Stimulated activated CD4-positive, alpha-beta T cell treated with anti-CD3 and anti-CD28 coated beads, Interleukin-4, amount 100 ng/mL, for 1 hour (primary cell): ENCODE measurements at places on chromosomes 5 and 9.

- no peak for DNase-seq
Observed at GRCh38 chr9:10910779-10911178, 298.0 kb upstream of the PTPRD start.

DNA sequence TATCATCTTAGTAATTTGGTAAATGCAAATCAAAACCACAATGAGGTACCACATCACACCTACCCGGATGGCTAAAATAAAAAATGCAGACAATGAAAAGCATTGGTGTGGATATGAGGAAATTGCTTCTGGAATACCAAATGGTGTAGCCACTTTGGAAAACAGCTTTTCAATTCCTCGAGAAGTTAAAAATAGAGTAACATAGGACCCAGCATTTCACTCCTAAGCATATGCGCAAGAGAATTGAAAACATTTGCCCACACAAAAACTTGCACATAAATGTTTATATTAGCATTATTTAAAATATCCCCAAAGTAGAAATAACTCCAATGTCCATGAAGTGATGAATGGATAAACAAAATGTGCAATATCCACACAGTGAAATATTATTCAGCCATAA, 608.7 kb downstream of the ISL1 start:
- no peak for DNase-seq

- no peak for DNase-seq
Observed at GRCh38 chr9:95105519-95106287, 211.8 kb downstream of the FANCC start.

DNA sequence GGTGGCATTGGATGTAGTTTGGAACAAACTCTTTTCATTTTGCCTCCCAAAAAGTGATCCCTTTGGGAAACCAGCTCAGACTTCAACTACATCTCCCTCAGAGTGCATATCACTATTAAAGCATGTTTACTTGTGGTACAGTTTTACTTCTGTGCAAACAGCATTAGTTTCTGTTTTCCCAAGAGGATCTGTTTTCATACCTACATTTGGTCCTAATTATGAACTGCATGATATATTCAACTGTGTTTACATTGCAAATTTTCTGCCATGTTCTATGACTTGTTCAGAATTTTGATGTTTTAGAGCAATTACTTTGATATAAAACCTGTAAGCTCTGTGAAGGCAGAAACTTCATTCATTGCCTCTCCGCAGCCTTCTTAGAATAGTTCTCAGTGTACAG, 681.5 kb upstream of the ACO1 start:
- no peak for DNase-seq

DNA sequence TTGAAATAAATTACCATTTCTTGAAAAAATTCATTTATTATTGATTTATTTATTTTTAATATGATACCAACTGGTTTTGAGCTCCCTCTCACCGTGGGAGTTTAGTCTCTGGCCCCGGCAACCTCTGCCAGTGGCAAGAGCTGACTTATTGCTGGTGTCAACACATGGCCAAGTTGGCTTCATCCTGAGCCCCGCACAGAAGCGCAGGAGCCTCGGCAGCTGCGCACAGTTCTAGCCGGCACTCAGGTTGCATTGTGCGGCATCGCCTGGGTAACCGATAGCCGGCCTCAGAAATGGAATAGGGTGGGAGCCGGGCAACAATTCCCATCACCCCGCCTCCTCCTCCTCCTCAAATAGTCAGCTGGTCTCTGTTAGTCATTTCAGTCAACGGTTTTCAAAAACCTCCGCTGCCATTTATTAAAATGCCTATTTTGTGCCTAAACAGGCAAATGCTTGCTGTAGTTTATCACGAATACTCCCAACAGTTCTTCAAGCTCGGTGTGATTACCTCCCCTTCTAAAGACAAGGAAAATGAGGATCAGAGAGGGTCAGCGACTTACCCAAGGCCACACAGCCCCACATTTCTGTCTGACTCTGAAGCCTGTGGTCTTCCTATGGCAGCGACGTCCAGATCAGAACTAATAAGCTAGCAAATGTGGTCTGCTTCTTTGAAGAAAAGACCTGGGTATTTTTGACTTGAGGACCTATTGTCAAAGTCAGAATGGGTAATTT, 15.7 kb upstream of the MSX2 start:
- DNase-seq: no peak

DNA sequence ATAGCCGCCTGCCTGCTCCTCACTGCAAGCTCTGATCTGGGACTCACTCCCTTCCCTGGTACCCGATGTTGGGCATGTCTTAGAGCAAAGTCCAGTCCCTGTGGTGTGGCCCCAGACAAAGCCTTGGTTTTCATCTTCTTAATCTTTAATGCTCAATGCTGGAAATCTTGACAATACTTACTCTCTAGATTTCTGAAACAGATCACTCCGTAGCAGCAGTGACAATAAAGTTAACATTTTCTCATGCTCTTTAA, 260.2 kb upstream of the IRX2 start:
- no peak for DNase-seq

DNA sequence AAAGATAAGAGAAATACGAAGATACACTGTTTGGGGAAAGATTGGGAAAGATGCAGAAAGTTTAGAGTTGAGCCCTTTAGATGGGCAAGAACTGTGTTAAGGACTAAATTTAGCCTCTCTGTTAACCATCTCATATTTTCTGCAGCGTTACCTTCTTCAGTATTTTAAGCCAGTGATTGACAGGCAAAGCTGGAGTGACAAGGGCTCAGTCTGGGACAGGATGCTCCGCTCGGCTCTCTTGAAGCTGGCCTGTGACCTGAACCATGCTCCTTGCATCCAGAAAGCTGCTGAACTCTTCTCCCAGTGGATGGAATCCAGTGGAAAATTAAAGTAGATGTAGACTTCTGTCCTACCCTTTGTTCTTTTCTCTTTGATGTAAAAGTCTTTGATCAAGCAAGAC, 26.4 kb upstream of the LNPEP start:
- no peak for DNase-seq

DNA sequence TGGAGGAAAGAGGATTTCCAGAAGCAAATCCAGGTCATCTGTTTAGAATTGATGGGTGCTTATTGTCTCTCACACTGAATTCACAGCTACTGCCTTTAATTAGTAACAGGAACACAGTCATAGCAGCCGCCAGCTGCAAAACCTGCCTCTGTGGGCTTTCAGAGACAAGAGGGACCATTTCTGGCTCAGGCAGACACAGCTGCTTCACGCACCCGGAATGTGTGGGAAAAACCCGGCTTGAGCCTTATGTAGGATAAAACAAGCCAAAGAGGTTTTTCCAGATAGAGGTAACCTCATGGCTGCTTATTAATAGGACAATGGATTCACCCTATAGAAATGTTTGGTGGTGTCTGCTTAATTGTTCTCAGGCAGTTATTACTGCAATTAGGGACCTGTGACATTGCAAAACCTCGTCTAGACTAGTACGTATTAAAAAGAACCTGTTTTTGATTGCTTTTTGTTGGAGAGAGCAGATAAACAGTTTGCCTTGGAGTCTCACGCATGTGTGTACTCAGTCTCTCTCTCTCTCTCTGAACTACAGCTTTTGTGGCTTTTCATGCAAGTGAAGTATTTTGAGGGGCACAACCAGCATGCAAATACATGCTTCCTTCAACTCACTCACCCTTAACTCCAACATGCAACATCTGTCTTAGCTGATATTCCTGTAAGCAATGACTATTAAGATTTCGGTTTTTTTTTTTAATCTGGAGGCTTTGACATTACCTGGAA, 302.7 kb downstream of the PLK2 start:
- DNase-seq: no peak

- no peak for DNase-seq
Observed at GRCh38 chr9:36154331-36154952, 14.7 kb upstream of the CCIN start.

DNA sequence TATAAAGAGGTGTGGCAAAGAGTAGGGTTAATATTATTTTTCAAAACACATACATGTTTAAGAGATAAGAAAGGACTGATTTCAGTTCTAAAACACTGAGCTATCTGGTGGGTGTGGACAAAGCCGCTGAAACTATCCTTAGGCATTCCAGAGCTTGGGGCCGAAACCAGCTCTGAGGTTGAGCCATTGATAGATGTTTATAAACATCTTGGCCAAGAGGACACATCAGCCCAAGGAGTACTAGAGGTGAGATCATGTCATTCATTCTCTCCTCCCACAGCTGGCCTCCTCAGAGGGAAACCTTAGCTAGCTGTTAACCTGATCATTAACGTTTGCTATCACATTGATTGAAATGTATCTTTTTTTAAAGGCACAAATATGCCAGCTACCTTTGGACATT, 89.9 kb downstream of the NLN start:
- no peak for DNase-seq

DNA sequence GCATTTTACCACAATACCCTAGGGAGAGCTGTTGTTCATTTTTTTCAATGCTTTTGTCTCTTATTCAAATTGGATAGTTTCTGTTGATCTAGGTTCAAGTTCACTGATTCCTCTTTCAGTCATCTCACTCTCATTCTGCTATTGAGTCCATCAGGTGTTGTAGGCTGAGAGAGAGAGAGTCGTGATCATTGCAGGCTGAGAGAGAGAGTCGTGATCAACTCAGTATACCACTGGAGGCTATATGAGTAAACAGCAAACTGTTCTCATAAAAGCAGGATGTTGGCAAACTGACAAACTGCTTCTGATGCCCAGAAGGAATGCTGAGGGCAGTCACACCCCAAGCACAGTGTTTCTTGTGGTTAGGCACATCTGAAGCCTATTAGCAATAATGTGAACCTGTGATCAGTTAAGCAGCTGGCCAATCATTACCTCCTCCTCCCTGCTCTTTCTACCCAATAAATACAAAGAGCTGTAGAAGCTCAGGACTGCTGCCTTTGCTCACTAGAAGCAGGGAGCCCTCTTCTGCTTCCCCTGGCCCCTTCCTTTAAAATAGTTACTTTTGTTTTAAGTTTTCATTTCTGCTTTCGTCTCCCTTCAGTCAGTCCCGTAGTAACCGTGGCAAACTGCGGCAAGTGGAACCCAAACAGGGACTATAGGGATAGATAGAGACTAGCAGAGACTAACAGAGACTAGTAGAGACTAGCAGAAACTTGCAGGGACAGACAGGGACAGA, 476.1 kb upstream of the ACO1 start:
- no peak for DNase-seq

GRCh38 chr5:104494083-104494482, 931.5 kb upstream of the NUDT12 start:
- no peak for DNase-seq

- no peak for DNase-seq
Observed at GRCh38 chr5:32520972-32521371, 64.4 kb upstream of the SUB1 start.

- no peak for DNase-seq
Observed at GRCh38 chr5:104186100-104186499, 623.5 kb upstream of the NUDT12 start.

- DNase-seq: no peak
Observed at GRCh38 chr5:108529381-108529780, 147.5 kb upstream of the FBXL17 start.

- no peak for DNase-seq
Observed at GRCh38 chr5:161513942-161514341, 32.6 kb downstream of the GABRB2 start.

GRCh38 chr9:21528123-21528808, 46.2 kb upstream of the IFNE start:
- DNase-seq: no peak

DNA sequence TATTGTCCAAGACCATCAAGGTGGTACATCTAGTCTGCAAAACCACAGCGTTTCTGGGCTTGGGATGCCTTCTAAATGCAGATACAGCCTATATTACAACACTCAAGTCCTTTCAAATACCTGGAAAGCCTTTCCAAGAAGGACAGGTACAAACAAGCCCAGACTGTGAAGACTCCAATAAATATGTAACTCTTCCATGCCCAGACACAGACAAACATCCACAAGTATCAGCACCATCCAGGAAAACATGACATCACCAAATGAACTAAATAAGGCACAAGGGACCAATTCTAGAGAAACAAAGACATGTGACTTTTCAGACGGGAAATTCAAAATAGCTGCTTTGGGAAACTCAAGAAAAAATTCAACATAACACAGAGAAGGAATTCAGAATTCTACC, 152.7 kb upstream of the POC5 start:
- no peak for DNase-seq

- DNase-seq: no peak
Observed at GRCh38 chr9:134566936-134567335, 74.7 kb upstream of the COL5A1 start.

- DNase-seq: no peak
Observed at GRCh38 chr9:81072758-81073157, 616.6 kb downstream of the TLE1 start.

DNA sequence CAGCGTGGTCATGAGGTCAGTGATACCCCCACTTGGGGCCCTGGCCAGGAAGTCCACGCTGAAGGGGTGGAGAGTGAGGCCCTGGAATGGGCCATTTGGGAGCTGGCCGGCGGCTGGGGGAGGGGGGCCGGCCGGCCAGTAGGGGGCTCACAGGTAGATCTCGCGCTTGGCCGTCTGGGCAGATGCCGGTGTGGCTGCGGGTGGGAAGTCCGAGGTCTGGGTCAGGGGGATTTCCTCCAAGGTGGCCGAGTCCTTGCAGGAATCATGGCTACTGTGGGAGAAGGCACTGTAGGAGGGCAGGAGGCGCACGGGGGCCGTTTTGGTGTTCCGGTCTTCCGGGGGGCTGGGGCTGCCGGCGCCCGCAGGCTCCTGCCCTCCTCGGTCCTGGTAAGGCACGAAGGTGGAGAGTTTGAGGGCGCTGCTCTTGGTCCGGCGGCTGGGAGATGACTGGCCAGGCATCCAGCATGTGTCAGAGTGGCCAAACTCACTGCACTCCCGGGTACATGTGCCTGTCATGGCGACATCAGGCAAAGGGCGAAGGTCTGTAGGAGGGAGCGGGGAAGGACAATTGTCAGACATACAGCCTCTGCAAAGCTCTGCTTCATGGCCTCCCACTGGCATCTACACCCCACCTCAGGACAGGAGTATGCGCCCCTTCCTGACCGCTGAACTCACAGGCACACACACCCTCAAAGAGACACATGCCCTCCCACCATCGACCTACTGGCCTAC, 24.1 kb downstream of the PCDH1 start:
- DNase-seq: no peak

GRCh38 chr5:132056610-132057497, 3.6 kb upstream of the IL3 start:
- DNase-seq: no peak

DNA sequence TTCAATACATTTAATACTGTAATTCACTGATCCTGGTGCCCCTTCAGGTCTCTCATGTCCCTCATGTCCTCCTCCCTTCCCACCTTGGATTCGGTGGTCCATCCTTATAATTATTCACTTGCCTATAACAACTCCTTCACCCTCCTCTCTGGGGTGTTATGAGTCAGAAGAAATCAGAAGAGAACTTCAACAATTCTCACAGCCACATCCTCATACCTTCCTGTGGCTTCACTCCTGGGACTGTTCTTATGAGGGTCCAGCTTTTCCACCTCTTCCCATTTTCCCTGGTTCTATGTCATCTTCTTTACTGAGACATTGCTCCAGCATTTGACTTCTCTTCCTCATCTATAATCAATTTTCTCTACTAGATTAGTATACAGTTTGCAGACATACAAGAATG, 406.1 kb downstream of the NR2F1-AS1 start:
- no peak for DNase-seq
